Activated CD4-positive, alpha-beta T cell treated with anti-CD3 and anti-CD28 coated beads for 24 hours (primary cell): ENCODE measurements at places on chromosomes 11 and 22.

- DNase-seq = no peak
These were observed 10.1 kb upstream of the EXT2 start for GRCh38 chr11:44085330-44085729.

- no peak for DNase-seq
These were observed 28.0 kb downstream of the CTR9 start for GRCh38 chr11:10779086-10779485.

- DNase-seq = no peak
These were observed 7.9 kb downstream of the SLC35C1 start for GRCh38 chr11:45812581-45813548.

- no peak for DNase-seq
These were observed 128.6 kb upstream of the SNX19 start for GRCh38 chr11:131044851-131045250.

GRCh38 chr11:61793829-61794204 lies 1.1 kb downstream of the FEN1 start:
- no peak for DNase-seq

DNA sequence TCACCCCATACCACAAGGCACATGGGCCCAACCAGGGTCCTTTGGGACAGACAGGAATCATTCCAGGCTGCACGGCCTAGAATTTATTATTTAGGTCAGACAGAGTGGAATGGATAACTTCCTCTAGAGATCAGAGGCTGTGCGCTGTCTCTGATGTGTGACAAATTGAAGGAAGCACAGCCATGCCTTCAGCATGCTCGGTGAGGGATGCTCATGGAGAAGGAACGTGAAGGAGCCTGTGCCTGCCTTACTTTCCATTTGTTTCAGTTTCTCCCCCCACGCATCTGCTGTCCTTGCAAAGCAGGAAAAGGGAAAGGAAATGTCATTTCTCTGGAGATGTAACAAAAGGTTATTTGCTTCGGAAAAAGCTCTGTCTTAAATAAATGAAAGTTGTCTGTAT lies 644.1 kb downstream of the OPCML start:
- DNase-seq = no peak

- no peak for DNase-seq
These were observed 550 bp downstream of the FBLN1 start for GRCh38 chr22:45503050-45503815.

GRCh38 chr11:118715837-118716260 lies 36.4 kb upstream of the TREH start:
- DNase-seq = no peak

GRCh38 chr11:131609921-131610320 lies 239.5 kb downstream of the NTM start:
- no peak for DNase-seq

DNA sequence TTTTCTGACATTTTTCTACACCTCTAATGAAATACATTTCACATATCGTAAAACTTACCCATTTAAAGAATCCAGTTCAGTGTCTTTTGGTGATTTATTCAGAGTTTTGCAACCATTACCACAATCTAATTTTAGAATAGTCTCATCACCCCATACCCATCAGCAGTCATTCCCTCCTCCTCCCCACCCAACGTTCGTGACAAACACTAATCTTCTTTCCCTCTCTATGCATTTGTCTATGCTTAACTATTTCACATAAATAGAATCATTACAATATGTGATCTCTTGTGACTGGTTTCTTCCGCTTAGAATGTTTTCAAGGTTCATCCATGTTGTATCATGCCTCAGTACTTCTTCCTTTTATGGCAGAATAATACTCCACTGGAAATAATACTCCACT lies 9.5 kb downstream of the TTC28 start:
- no peak for DNase-seq

- DNase-seq = no peak
These were observed 92.3 kb upstream of the TEAD1 start for GRCh38 chr11:12581923-12582322.

- no peak for DNase-seq
These were observed 41.3 kb downstream of the LRRC32 start for GRCh38 chr11:76629116-76629852.

- DNase-seq = no peak
These were observed 759.4 kb downstream of the OPCML start for GRCh38 chr11:132772703-132773545.

DNA sequence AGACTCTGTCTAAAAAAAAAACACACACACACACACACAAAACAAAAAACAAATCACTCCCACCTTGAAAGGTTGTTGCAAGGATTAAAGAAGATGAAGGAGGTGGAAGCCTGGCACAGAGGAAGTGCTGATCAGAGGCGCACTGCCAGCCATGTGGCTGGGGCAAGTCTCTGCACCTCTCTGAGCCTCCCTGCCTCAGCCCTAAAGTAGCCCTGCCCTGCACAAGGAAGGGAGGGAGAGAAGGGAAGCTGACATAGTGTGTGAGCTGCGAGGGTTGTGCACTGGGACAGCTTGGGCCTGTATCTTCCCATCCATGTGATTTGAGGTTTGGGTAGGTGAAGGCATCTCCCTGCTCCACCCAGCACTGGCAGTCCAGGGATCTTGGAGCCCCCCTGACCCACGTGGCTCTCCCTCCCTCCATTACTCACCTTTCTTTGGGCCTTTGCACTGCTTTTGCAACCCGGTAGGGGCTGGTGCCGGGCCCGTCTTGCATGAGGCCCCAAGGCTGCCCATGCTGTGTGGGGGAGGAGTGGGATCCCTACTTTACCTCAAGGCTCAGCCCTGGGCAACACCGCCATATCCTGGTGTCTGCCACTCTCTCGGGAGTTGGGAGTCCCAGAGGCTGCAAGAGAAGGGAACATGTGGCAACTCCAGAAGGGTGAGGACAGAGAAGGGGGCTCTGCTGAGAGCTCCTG lies 30.5 kb downstream of the IFT27 start:
- no peak for DNase-seq

DNA sequence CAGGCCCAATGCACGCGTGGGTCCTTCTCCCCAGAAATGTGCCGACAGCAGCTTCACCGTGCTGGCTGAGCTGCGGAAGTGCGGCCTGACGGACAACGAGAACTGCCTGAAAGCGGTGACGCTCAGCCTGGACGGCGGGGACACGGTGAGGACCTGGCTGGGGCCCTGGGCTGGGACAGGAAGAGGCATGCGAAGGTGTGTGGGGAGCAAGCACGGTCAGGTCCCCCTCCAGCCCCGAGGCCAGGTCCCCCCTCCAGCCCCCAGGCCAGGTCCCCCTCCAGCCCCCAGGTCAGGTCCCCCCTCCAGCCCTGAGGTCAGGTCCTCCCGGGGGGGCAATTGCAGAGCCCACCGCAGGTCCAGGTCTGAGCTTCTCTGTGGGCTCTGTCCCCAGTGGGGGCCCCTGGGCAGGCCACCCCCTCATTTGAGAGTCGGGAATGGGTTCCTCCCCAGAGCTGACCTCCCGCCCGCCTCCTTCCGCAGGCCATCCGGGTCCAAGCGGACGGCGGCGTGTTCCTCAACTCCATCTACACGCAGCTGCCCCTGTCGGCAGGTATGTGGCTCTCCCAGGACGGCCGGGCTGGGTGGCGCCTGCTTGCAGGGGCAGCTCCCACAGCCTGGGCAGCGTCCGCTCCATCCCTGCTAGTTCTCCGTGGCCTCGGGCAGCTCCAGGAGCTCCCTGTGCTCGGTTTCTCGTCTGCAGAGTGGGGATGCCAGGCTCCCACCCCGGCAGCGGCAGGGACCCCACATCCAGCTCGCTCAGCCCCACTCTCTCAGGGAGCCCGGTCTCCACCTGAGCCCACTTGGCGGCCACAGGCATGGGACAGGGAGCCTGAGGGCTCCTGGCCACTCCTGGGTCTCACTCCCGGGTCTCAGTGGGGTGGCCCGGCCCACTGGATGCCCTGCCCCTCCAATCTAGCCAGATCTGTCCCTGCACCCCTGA lies 7.9 kb downstream of the MUC5B start:
- no peak for DNase-seq

DNA sequence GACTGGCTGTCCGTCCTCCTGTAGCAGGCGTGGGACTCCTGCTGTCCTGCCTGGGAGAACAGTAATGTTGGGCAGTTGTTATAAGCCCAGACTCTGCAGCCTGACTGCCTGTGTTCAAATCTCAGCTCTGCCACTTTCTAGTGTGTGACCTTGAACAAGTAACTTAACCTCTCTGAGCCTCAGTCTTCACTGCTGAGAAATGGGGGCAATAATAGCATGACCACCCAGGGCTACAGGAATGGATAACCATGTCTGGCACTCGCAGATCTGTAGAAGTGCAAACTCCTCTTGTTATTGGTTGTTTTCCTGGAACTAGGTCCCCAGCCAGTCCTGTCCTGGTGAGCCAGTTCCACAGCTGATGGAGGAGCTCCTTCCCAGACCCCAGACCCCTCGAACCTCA lies 69.7 kb downstream of the TP53I11 start:
- DNase-seq = no peak

DNA sequence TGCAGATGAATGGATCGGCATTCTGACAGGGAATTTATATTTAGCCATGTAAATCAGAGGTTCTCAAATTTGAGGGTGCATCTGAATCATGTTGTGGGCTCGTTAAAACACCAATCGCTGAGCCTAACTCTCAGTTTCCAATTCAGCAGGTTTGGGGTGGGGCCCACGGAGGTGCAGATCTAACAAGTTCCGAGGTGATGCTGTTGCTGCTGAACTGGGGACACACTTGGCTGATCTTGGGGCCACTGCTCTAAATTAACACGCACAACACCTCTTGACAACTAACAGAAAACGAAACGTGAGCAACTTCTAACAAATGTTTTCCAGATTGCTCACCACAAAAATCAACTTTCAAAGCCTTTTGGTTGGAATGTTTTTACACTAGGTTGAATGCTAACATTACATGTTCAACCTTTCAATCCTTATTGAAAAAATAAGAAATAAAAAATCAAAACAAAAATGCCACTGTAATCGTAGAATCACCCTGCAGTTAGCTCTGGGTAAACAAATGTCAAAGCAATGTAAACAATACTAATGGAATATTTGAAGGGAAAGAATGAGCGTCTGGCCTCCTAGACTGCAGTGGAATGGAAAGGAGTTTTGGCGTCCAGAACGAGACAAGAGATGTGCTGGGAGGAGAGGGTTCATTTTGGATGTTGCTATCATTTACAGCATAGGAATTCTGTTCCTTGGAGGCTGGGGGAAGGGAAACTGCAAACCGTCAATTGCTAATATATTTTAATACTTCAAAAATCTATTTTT lies 68.3 kb upstream of the SLC6A5 start:
- DNase-seq = no peak

DNA sequence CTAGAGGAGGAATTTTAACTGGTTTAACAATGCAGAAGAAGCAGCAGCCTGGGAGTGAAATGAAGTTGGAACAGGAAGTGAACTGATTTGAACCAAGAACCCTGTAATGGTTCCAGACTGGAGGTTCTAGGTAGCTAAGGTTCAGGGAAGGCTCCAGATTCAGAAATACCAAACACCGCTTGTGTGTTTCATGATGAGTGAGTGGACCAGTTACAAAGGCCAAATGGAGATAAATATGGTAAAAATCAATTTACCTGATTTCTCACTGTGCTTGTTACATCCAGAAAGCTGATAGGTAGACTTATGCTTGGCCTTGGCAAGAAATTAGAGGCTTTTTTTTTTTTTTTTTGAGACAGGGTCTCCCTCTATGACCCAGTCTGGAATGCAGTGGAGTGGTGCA lies 12.9 kb downstream of the ATG13 start:
- no peak for DNase-seq

DNA sequence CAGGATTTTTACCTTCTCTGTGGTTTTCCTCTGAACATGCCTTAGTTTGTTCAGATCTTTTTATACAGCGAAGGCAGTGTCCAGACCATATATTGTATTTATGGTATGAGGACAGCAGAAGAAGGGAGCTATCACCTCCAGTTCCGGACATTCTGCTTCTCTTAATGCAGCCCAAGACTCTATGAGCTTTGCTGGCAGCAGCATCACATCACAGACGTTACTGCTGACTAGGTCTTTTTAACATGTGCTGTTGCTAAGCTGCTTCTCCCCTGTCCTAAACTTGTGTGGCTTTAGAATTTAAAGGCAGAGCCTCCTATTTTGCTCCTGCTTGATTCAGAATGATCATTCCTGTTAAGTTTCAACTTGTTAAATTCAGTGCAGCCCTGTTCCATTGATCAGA lies 13.4 kb downstream of the MICAL2 start:
- no peak for DNase-seq

- no peak for DNase-seq
These were observed 137.9 kb downstream of the DCDC1 start for GRCh38 chr11:31231601-31232000.

GRCh38 chr11:110984693-110985092 lies 260.8 kb upstream of the POU2AF2 start:
- DNase-seq = no peak

- DNase-seq = no peak
These were observed 2.5 kb upstream of the TPST2 start for GRCh38 chr22:26592421-26592891.

DNA sequence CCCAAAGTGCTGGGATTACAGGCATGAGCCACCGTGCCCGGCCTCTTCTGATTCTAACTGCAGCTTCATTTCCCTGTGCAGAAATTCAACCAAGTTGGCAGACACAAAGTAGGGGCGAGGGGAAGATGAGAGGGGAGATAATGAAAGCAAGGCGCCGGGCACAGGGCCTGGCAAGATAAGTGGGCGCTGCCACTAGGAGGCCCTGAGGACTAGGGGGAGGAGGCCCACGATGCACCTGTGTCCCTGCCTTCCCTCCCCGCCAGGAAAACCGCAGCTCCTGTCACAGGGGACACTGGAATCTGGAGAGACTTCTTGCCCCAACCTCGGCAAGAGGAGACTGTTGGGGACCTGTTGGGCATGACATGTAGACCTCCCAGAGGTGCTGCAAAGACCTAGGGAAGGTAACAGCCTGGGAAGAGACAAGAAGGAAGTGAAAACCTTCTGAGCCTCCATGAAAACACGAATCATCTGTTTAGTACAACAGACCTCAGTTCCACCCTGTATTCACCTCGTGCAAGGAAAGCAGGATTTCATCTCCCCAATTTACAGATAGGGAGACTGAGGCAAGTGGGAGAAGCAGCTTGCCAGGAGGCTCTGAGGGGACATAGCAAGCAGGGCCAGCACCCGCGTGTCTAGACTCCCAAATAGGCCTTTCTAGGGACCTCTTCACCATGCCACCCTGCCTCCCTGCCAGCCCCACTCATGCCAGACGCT lies 3.1 kb upstream of the LGALS1 start:
- DNase-seq = no peak

- DNase-seq = no peak
These were observed 95.1 kb downstream of the CCDC81 start for GRCh38 chr11:86469491-86470388.

GRCh38 chr11:111320728-111321568 lies 22.6 kb downstream of the POU2AF3 start:
- DNase-seq = no peak

GRCh38 chr11:18312663-18313420 lies 9.1 kb downstream of the HPS5 start:
- no peak for DNase-seq

- DNase-seq = no peak
These were observed 80.8 kb downstream of the ALX4 start for GRCh38 chr11:44229098-44229497.

GRCh38 chr11:12184699-12185098 lies 74.3 kb downstream of the MICAL2 start:
- DNase-seq = no peak
